ENCODE measurements at places on chromosomes 12 and 14.

- peak; percentile 76 for DNase-seq
These were observed 1226.5 kb downstream of the GALC start for GRCh38 chr14:86766469-86766868.

DNA sequence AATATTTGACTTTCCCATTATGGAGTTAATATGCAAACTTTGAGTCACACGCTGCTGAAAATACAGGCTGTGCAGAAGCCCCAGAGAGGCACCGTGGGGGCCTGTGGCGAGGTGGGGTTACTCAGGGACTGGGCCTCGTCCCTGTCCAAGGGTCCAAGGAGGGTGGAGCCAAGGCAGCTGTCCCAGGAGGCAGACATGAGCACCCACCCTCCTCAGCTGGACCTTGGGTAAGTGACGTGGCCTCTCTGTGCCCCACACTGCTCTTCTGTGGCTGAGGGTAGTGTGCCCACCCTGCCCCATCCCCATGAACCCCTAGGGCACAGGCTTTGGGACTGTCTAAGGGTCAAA lies 39.4 kb downstream of the FAM222A start:
- DNase-seq = no peak

GRCh38 chr12:76920172-76921099 lies 41.6 kb upstream of the CSRP2 start:
- no peak for DNase-seq

GRCh38 chr14:75783184-75783583 lies 122.1 kb downstream of the TTLL5 start:
- no peak for DNase-seq

DNA sequence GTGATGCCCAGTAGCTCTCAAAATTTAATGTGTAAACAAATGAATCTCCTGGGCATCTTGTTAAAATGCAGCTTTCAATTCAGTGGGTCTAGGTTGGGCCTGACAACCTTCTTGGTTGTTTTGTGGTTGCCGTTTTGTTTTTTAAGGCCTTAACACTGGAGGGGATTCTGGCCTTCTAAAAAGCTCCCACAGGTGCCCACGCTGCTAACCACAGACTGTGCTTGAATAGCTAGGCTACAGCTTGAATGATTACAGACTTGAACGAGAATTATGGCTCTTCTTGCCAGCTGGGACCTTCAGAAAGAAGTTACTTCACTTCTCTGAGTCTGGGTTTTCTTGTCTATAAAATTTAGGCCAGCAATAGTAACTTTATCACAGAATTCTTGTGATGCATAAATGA lies 1.3 kb upstream of the FLVCR2 start:
- DNase-seq = no peak

Measured in fibroblast of skin of scalp (primary cell).